ENCODE measurements at places on chromosomes 12 and 14.

DNA sequence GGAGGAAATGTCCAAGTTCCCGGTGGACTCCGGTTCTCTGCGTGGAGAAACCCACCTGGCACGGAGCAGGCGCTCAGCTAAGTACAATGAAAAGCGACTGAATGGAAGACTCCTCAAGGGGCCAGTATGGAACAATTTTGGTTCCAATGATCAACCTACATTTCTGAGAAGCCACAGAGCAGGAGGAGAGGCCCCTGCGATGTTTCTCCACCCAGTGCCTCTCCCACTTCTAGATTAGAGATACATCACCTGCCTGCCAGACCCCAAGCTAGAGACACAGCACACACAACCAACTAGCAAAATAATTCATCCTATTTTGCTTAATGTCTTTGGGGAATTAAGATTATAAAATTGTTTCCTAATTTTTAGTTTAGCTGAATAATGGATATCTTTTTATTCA lies 38.8 kb downstream of the ATG14 start:
- DNase-seq, result no peak

DNA sequence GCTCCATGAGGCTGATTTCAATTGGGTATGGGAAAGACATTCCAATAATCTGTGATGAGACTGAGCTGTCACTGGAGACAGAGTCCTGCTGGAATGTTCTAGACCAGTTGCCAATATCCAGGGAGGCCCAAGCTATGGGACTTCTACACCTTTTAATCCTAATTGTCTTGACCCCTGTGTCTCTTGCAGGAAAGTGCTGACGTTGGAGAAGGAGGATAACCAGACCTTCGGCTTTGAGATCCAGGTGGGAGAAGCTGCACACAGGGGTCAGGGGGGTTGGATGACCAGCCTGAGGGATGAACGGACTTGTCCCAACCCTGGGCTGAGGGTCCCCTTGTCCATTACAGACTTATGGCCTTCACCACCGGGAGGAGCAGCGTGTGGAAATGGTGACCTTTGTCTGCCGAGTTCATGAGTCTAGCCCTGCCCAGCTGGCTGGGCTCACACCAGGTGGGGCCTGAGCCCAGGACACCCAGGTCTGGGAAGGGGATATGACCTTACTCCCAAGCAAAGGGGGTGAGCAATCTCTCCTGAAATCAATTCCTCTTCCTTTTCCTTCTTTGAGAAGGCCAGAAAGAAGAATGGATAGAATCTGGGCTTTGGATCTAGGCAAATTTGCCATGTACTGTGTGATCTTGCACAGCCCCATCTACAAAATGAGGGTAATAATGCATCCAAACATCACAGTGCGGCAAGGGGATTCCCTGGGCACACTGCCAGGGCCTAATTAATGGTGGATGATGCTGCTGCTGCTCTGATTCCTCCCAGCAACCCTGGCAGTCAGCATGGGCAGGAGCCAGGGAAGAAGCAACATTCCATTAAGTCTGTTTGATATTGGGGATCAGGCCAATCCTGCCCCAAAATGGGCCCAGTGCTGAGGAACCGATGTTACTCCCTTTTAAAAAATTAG lies 4.2 kb downstream of the TAMALIN start:
- DNase-seq, result no peak

GRCh38 chr12:38664661-38665269 lies 240.6 kb downstream of the CPNE8 start:
- no peak for DNase-seq

DNA sequence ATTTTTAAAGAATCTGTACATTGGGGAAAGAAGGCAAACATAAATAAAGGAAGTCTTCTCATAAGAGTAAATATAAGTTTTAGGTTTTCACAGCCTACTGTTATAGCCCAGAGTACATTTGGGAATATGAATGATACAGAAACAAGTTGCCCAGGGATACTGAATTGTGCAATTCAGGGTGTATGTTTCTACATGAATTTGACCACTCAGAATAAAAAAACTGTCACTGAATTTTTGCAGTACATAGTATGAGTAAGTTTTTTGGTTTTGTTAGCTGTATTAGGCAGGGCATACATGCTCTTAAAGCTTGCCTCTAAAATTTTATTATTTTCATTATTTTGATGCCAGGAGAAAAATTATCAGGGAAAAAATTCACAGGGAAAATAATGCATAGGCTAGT lies 6.6 kb upstream of the PCNX4 start:
- DNase-seq, result no peak

DNA sequence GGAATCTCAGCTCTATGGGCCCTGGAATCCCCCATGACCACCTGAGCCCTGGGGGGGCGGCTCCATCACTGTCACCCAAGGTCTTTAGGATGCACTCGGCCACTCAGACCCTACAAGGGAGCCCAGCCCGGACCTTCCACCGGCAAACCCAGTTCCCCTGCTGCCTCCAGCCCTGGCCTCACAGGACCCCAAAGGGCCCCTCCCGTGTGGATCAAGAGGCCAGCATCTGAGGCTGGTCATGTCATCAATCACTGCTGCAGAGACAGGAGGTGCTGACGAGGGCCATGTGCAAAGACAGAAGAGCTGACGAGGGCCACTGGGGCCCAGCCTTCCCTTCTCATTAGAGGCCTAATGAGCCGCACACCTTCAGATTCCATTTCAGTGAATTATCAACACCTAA lies 39.0 kb upstream of the SFSWAP start:
- DNase-seq, result no peak

- DNase-seq, result no peak
Observed at GRCh38 chr12:29566441-29566840, 69.0 kb upstream of the OVCH1 start.

DNA sequence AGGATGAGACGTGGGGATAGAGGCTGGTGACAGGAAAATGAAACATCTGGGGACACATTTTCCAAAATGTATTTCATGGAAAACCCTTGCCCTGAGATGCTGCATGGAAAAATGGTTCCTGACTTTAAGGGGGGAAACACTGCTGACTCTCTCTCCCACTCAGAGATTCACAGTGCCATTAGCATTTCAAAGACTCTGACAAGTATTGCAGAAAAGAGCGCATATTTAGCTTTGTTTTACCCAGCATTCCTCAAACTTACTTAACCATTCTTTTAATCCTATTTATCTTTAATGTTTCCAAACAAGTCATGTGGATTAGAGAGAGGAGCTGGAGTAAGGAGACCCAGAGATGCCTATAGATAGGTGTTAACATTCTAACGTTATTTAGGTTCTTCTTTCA lies 141.8 kb upstream of the DYRK2 start:
- no peak for DNase-seq

- DNase-seq, result no peak
Observed at GRCh38 chr14:57008534-57008933, 198.3 kb upstream of the OTX2 start.

GRCh38 chr12:94584377-94584776 lies 66.0 kb downstream of the TMCC3 start:
- no peak for DNase-seq

- DNase-seq, result no peak
Observed at GRCh38 chr14:96624661-96625425, 122.7 kb downstream of the PAPOLA start.

GRCh38 chr12:3700861-3701260 lies 52.0 kb downstream of the CRACR2A start:
- DNase-seq, result no peak

DNA sequence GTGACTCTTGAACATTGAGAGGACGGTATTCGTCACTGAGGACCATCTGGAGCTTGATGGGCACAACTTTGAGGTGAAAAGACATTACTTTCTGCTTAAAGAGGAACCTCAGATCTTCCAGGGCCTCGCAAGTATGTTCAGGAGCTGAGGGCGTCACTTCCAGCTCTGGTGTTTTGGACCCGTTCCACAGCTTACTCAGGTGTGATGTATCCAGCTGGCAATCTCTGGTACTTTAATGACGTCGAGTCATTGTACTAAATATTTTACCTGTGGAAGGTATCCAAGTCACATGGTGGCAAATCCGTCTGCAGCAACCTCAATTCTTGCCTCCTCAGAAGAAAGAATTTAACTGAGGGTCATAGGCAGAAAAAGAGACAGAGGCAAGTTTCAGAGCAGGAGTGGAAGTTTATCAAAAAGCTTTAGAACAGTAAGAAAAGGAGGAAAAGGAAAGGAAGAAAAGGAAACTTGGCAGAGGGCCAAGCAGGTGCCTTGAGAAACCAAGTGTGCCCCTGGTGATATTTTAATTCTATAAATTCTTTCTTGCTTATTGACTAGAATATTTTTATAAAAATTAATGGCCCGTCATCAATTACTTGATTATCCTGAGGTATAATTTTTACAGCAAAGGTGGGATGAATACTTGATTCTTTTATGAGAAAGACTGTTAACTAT lies 250.6 kb downstream of the AEBP2 start:
- DNase-seq, result no peak

GRCh38 chr12:53684654-53685220 lies 8.9 kb upstream of the ATP5MC2 start:
- no peak for DNase-seq

GRCh38 chr12:55938826-55939501 lies 8.0 kb downstream of the DGKA start:
- no peak for DNase-seq

GRCh38 chr12:94602024-94602423 lies 48.3 kb downstream of the TMCC3 start:
- DNase-seq, result no peak

GRCh38 chr14:24992624-24993360 lies 57.2 kb downstream of the STXBP6 start:
- no peak for DNase-seq

DNA sequence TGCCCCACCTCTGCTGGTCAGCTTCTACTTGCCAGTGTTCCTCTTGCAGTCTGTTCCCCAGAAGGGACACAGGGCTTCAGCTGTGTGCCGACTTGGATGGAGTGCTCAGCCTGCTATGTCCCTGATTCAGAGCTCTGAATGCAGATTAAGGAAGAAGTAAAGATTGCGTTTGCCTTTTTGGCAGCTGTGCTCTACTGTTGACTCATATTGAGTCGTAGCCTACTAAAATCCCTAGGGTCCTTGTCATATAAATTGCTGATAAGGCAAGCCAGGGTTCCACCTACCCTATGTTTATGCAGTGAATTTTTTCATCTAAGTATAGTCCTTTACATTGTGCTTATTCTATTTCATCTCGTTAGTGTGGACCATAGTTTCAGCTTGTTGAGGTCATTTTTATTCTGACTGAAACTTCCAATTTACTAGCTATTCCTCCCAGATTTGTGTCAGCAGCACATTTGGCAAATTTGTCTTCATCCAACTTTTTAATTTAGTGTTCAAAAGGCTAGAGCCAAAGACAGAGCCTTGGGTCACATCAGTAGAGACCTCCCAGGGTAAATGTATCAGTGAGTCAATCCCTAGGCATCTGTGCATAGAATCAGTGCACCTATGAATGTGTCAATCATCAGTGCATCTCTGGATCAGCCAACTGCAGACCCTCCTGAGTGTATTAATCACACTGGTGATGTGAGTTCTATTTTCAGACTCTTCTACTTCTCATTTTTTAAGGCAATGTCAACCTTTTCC lies 31.9 kb downstream of the CACNA1C start:
- DNase-seq, result peak; percentile 49

DNA sequence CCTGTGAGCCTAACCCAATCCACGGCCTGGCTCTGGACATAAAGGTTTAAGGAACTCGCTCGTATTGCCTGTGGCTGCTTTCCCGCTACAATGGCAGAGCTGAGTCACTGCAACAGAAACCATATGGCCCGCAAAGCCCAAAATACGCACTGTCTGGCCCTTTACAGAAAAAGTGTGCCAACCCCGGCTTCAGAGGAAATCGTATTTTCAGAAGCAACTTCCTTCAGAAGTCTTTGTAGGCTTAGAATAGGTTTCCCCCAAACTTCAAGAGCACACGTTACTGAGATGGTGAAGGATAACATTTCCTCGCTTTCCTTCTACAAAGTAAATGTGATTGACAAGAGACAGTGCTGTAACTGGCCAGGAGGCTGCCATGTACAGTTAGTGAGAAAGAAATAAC lies 34.8 kb upstream of the TESC start:
- DNase-seq, result no peak

GRCh38 chr14:20661197-20661596 lies 19.7 kb upstream of the OR6S1 start:
- no peak for DNase-seq

GRCh38 chr12:83261998-83262397 lies 575.3 kb downstream of the TMTC2 start:
- DNase-seq, result no peak

GRCh38 chr14:54173802-54174201 lies 217.2 kb upstream of the BMP4 start:
- DNase-seq, result no peak

DNA sequence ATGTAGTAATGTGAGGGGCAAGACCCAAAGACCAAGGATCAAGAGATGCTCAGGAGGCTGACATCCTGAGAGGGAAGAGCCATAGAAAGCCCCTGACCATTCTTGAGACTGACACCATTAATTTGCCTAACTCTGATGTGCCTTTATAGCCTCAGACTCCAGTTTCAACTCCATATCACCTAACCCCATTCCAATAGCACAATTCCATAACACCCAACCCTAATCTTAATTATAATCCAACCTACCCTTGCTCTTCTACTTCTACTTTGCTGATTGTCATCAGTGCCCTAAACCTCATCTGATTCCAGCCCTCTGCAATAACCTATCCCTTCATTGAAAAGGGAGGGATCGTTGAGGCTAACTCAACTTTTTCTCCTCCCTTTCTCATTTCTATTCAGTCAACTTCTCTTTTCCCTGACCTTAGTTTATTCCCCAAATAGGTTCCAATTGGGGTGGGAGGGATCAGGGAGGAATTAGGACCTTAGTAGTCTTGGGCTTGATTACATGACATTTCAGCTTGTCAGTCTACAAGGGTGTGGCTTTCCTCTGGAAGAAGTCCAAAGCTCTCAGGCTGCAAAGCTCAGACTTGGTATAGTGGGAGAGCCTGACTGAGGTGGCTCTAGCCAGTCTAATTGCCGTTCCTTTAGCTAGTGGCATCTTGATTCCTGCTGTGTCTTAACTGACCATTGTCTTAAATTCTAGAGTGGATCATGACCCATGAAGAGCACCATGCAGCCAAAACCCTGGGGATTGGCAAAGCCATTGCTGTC lies 3.1 kb downstream of the PFKM start:
- no peak for DNase-seq

DNA sequence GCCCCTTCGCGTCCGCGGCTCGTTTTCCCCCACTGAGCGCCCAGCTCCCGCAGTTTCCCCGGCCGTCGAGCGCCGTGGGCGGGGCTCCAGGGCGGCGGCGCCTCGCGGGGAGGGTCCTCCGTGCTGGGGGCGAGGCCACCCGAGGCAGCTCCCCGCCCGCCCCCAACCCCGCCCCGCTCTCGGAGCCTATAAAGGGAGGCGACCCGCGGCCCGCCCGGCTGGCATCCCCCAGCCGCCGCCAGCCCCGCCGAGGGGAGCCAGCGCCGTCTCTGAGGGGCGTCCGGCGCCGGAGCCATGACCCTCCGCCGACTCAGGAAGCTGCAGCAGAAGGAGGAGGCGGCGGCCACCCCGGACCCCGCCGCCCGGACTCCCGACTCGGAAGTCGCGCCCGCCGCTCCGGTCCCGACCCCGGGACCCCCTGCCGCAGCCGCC lies at the start of gene TAMALIN:
TSS of gene TAMALIN (plus strand) at position 221 of the 432 bp plus-strand sequence. CDS start at position 295, 74 bp downstream.
- no peak for DNase-seq

GRCh38 chr12:3598896-3599860 lies 108.2 kb downstream of the PRMT8 start:
- no peak for DNase-seq

GRCh38 chr14:86013641-86014040 lies 483.7 kb downstream of the FLRT2 start:
- no peak for DNase-seq

All from amniotic stem cell (primary cell).